ENCODE measurements at places on chromosomes 6 and 20.
A peak's percentile ranks its signal among the peaks of the same experiment; 100 is the strongest.

DNA sequence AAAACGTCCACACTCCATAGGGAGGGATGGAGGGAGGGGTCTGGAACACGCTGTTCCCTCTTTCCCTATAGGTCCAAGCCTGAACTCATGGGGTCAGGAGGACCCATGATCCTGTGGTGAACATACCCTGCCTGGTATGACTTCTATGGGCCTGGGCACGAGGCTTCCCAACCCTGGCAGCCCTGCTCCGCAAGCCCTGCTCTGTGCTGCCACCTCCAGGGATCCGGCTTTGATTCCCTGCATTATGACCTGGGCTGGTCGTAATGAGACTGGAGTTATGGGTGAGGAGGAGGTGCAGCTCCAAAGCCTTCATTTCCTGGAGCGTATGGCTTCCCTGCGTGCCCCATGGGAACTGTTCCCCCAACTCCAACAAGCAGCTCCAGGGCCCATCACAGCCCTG is 54.9 kb downstream of the CDH22 start:
- DNase-seq = no peak

DNA sequence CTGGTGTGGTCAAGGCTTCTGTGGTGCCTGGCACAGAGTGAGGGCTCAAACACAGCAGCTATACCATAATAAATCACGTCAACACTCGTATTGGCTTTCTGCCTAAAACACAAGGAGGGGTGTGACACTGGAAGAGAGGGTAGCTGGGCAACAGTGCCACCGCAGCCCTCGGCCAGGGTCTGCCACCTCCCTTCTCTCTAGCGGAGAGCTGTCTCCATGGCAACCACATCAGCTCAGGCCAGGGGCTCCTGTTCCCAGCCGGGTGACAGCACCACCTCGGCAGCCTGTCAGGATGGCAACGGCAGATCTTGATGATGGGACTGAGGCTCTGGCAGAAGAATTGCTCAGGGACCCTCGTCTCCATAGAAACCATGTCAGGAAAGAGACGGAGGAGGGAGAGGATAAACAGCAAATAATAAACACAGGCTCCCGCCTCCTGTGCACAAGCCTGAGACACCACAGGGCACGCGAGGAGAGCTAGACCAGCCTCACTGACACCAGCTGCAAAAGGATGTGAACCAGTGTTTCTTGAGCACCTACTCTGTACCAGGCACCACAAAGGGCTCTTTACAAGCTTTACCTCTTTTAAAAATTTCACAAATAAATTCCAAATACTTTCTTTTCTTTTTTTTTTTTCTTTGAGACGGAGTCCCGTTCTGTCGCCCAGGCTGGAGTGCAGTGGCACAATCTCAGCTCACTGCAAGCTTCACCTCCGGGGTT is 50.4 kb upstream of the TLDC2 start:
- DNase-seq = peak; percentile 60

DNA sequence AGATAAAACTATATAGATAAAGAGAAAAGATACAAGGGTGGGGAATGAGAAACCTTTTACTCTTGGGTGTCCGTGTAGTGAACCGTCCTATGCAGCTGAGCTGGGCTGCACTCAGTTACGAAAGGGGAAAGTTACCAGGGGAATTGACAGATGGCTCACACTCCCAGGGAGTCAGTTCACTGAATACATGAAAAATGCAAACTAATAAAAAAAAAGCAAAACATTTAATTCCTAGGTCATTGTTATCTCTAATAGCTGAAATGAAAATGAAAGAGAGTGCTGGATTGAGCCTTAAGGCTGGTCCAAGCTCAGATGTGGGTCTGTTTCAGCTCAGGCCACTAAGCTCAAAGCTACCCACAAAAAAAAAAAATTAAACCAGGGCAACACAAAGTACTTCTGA is 138.0 kb downstream of the THBS2 start:
- no peak for DNase-seq

DNA sequence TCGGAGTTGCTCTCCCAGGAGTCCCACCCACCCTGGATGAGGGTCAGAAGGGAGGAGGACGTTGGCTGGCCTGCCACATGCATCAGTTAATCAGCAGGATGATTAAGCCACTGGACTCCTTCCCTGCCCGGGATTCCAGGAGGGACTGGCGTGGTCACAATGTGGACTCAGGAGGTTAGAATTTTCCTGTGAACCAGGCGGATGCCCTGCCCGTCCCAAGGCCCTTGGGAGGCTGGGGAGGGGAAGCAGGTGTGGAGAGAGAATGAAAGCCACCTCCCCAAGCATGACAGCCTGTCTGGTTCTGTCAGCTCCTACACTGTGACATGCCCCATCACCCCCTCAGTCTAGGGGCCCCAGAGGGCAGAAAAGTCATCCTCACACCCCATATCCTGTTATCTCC is 11.6 kb upstream of the ITPR3 start:
- no peak for DNase-seq

- DNase-seq = no peak
These were observed 43.9 kb upstream of the EEF1A1 start for GRCh38 chr6:73564578-73565345.

DNA sequence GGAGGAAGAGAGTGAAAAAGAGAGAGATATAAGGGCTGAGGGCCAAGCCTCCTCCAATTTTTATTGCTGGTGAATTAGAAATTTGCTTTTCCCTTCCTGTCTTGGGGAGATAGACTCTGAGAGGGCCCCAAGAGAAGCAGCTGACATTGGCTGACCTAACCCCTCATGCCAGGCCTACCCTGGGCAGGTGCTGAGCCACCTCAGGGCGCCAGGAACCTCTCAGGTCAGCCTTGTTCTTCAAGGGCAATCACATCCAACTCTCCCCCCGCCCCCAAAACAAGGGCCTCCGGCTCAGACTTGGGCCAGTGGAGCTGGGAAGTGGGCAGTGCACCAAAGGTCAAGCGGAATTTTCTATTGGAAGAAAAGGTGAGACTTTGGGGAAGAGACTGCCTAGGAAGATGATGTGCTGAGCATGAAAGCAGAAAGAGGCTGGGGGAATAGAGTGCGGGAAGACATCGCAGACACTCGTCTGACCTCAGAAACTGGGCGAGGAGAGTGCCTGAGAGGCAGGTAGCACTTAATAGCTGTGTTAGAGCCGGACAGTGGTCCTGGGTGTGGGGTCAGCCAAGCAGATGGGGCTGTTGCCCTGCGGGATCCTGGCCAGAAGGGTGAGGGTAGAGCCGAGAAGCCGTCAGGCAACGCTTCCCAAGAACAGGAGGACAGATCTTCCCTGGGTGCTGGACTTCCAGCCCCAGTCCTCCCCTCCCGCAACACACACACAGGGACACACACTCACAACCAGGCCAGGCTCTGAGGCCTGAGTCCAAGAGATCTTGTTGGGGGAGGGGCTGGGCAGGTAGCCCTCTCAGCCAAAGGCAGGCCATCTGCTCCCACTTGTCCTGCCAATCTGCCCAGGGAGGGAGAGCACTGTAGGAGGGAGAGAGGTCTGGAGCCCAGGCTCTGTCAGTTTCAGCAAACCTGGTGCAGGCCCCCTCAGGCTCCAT is 3.7 kb upstream of the FASTKD5 start:
- peak; percentile 73 for DNase-seq

DNA sequence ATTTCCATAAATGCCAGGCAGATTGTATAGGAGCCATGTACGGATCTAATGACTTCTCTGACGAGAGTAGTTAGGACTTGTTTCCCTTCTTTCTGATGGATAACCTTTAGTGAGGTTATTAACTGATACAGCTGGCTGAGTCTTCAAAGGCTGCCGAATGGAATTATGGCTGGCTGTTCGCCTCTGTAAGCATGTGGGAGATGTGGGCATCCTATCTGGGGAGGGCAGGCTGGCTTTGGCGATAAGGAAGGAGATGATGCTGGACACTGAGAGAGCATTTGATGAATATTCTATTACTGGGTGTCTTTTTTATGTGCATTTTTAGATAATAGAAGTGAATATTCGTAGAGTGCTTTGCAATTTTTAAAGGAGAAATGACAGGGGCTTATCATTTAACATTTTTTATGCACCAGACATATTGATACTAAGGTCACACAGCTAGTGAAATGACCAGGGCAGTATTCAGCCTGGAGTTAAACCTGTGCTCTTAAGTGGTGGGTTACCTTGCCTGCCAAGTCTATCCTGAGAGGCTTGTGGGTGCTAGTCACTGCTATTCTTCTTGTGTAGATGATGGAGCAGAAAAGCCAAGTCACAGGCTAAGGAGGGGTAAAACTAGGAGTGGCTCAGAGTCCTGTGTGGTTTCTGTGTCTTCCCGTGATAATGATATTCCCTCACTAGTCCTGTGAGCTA is 3.1 kb downstream of the PBOV1 start:
- no peak for DNase-seq

DNA sequence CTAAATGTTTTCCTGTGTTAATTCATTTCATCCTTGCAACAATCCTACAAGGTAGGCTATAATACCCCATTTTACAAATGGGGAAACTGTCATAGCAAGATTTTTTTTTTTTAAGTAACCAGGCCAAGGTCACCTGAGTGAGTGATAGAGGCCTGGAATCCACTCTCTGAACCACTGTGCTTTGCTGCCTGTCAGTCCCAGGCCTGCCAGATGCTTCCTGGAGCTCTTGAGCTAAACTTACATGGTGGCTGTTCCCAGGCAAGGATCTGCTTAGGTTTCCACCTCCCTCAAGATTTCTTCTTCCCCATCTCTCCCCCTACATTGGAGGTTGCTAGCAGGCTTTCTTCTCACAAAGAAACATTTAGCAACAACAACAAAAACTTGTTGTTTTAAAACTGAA is 32.7 kb upstream of the RNF8 start:
- no peak for DNase-seq

DNA sequence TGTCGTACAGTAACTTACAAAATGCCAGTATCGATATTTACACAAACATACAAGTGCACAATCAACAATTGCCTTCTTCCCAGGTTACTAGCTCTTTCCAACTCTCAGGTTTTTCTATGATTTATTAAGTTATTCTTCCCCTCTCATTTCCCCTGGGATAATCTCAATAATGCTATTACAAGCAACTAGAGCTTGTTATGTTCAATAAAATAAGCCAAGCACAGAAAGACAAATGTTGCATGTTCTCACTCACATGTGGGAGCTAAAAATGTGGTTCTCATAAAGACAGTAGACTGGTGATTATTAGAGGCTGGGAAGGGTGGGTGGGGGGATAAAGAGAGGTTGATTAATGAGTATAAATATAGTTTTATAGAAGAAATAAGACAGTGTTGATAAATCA is 577.1 kb downstream of the HACE1 start:
- no peak for DNase-seq

- DNase-seq = no peak
These were observed 262.0 kb downstream of the HIVEP2 start for GRCh38 chr6:142682985-142683384.

GRCh38 chr20:61671559-61671958 is 394.1 kb downstream of the TAF4 start:
- DNase-seq = no peak

- DNase-seq = no peak
These were observed 47.7 kb upstream of the PLCB4 start for GRCh38 chr20:9021216-9021615.

- DNase-seq = no peak
These were observed 52.2 kb downstream of the TPBG start for GRCh38 chr6:82415820-82416219.

- no peak for DNase-seq
These were observed 8.8 kb downstream of the EDN1 start for GRCh38 chr6:12298995-12299394.

DNA sequence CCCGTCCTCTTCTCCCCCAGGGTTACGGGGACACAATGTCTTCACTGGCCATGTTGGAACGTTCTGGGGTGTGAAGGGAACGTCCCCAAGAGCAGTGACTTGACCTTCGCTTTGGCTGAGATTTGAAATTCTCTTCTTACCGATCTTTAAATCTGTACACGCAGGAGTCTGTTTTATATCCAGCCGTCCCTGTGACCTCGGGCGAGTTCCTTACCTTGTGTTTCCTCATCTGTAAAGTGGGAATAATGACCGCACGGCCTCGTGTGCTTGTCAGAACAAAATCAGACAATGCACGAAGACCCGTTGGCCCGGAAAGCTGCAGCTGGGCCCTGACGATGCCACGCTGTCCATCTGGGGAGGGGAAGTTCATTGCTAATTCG is 454.3 kb downstream of the PREX1 start:
- no peak for DNase-seq

DNA sequence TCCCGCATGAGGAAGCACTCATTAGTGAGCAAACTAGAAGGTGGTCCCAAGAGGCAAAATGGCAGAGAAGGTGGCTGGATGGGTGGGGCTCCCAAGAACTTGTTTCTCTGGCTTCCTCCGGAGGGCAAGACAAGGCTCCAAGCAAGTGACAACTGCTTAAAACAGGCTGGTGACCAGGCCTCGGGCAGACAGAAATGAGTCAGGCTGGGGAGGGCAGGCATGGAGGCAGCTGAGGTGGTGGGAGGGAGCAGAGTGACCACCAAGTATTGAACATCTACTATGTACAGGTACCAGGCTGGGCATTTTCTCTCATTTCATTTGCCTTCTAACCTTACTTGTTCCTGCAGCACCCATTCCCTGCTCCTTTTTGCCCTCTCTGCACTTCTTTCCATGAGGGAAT is 33.4 kb downstream of the TNXB start:
- DNase-seq = no peak

- DNase-seq = no peak
These were observed 9.9 kb downstream of the ANKRD66 start for GRCh38 chr6:46756469-46757213.

DNA sequence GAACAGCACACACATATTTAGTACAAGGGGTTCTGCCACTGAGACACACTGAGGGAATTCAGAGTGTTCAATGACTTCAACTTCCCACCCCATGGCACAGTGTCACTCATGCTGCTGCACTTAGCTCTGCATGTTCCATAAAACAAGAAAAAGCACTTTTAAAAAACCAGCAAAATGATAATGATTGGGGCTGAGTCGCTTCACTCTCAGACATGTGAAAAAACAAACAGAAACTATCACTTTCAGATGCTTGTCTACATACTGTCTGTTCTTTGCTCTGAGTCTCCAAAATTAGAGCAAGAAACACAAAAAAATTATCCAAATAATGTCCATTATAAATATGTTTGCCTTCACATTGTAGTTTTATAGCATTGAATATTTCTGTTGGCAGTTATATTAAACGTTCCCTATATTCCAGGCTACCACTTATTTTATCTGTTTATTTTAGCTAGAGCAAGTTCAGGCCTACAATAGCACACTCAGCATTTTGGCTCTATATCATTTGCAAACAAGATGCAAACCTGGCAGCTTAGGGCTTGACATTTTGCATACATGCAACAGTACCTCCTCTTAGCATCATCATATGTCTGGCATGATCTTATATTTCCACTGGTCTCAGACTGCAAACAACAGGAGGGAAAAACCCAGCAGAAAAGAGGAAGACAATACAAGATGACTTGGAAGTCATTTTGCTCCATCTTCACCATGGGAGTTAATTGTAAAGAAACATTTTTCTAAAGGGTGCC is 398.8 kb downstream of the HACE1 start:
- DNase-seq = no peak

GRCh38 chr6:152071843-152072242 is 264.4 kb downstream of the ESR1 start:
- DNase-seq = no peak

- DNase-seq = no peak
These were observed 53.2 kb downstream of the PDE7B start for GRCh38 chr6:135904666-135905065.

GRCh38 chr20:48230216-48230615 is 444.9 kb upstream of the SULF2 start:
- DNase-seq = no peak
